ENCODE measurements at places on chromosomes 12 and 14.

GRCh38 chr12:110205931-110206330, 75.1 kb upstream of the ATP2A2 start:
- no peak for DNase-seq

DNA sequence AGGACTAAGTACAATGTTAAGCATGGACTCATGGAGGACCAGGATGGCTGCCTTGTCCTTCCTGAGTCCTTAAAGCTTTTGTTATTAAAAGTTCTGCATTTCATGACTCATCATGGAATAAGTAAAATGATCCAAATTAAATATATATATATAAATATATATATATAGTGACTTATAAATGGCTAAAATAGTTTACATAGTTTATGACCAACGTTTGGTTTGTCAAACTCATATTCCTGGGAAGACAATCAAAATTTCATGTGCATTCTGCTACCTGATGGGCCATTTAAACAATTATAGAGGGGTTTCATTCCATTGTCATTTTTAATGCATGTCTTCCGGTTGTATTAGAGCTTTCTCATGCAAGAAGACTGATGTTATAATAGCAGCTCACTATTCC, 1190.7 kb downstream of the FSCB start:
- DNase-seq: no peak

DNA sequence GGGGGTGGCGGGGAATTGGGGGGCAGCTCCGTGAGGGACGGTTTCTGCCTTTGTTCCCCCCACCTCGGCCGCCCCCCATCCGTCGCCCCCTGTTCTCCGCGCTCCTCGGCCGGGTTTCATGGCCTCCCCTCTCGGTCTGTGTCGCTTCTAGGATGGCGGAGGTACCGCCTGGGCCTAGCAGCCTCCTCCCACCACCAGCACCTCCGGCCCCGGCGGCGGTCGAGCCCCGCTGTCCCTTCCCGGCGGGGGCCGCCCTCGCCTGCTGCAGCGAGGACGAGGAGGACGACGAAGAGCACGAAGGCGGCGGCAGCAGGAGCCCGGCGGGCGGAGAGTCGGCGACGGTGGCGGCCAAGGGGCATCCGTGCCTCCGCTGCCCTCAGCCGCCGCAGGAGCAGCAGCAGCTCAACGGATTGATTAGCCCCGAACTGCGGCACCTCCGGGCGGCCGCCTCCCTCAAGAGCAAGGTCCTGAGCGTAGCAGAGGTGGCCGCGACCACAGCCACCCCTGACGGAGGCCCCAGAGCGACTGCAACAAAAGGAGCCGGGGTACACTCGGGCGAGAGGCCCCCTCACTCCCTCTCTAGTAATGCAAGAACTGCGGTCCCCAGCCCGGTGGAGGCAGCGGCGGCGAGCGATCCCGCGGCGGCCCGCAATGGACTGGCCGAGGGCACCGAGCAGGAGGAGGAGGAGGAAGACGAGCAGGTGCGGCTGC, 575 bp downstream of the NAA30 start:
- no peak for DNase-seq

DNA sequence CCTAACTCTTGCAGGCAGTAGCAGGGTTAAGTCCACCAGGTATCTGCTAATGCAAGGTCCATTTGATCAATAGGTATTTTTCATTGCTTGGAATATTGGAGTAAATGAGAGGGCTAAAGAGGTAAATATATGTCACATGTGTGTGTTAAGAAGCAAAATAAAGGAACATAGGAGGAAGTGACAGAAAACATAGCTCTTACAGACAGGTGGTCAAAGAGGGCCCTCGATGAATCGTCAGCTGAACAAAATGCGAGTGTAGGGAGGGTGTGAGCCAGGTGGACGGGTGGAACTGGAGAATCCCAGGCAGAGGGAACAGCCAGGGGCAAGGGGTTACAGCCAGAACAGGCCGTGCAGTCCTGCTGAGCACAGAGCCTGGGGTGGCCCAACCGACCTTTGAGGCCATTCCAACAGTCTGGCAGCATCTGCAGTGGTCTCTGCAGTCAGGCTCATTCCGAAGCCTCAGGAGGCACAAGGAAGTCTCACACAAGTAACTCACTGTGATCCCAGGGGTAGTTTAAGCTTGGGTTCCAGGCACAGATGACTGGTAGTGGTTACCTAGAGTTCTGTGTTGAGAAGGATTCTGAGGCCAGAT, 43.2 kb downstream of the CCDC88C start:
- no peak for DNase-seq

DNA sequence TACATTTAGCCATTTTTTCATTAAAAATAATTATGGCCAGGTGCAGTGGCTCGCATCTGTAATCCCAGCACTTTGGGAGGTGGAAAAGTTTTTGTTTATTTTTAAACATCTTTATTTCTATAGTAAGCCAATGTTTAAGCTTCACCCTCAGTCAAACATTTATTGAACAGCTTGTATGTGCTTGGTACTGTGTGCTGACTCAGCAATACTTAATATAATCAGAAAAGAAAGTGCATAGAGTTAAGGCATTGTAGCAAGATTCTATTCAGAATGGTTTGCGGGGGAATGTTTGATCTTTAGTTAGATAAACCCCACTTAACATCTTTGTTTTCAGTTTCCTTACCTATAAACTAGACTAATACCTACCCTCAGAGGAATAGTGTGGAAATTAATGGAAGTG, 11.1 kb downstream of the ACTR6 start:
- DNase-seq: no peak

DNA sequence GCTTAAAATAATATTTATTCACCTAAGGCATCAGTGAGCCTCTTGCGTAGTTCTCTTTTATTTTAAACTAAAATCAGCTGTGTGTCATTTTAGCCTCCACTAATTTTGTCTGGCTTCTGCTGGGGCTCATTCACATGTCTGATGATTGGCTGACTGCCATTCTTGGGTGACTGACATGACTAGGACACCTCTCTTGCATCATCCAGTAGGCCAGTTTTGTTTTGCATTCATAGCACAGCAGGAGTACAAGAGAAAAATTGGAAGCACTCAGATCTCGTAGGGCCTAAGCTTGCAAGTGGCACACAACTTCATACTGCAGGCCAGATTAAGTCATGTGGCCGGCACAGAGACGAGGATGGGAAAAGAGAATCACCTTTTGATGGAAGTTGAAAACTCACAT, 1226.5 kb downstream of the GALC start:
- no peak for DNase-seq

DNA sequence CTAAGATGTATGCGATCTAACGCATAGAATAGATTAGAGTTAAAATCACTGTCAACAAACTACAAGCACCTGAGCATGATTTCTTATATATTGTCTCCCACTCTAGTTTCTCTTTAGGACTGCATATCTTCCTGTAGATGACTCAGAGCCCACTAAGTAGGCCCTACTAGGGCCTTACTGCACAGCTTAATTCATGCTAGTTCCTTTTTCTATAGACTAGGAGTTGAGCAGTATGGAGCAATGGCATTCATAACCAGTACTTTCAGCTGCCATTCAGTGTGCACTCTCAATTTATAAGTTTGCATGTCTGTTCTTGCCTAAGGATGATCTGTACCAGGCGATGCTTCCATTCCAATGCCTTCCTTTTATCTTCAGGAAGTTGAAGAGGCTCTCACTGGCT, 103.5 kb downstream of the METTL25 start:
- DNase-seq: no peak

Data from NCI-H1436 treated with DMSO at 0.1 percent for 48 hours (cell line).